Mucosa of descending colon (tissue), 3 donors: ENCODE measurements at places on chromosomes 5 and 9. TPM values are rescaled to one million over a fixed set of nuclear protein-coding genes. Genes with fewer than 3 reads are reported as not detected.

DNA sequence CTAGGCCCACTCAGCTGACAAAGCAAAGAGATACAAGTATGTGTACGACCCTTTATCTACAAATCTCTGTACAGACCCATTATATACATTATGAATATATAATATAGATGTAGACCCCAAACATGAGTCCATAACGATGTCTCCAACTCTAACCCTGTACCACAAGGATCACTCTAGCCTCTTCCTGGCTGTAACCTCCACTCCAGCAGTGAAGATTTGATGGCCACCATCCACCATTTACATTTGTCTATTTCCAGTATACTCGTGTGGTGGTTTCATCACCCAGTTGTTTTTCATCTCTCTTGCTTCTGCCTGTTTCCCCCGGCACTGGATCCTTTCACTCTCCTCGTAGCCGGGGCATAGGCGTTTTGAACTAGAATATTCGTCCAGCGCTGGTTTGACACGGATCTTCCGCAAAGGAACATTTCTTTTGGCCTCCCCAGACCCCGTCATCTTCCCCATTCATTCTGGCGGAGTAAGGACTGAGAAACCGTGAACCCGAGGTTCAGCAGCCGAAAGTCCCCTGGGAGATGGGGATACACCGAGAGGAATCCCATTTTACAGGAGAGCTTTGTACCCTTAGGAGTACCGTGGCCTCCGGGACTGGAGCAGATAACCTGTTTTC is 828 bp upstream of the TRIO start:
- no peak for DNase-seq

- DNase-seq, result no peak
Measured at GRCh38 chr5:180375291-180375690, 22.2 kb upstream of the GFPT2 start.

DNA sequence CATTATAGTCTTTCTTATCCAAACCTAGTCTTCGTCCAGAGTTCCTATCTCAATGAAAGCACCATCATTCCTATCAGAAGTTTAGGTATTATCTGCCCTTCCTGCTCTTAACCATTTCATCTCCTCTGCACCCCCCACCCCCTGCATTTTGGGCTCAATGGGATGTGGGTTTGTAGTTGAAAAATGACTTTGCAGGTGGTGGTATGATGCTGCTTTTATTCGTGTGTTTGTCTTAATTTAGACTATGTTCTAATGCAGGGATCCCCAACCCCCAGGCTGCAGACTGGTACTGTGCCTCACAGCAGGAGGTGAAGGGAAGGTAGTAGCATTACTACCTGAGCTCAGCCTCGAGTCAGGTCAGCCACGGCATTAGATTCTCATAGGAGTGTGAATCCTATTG is 49.4 kb upstream of the ZNF608 start:
- no peak for DNase-seq

The SLC36A2 gene
- not detected for total RNA-seq
